GM12891 (cell line): ENCODE measurements at places on chromosomes 6 and 20.

DNA sequence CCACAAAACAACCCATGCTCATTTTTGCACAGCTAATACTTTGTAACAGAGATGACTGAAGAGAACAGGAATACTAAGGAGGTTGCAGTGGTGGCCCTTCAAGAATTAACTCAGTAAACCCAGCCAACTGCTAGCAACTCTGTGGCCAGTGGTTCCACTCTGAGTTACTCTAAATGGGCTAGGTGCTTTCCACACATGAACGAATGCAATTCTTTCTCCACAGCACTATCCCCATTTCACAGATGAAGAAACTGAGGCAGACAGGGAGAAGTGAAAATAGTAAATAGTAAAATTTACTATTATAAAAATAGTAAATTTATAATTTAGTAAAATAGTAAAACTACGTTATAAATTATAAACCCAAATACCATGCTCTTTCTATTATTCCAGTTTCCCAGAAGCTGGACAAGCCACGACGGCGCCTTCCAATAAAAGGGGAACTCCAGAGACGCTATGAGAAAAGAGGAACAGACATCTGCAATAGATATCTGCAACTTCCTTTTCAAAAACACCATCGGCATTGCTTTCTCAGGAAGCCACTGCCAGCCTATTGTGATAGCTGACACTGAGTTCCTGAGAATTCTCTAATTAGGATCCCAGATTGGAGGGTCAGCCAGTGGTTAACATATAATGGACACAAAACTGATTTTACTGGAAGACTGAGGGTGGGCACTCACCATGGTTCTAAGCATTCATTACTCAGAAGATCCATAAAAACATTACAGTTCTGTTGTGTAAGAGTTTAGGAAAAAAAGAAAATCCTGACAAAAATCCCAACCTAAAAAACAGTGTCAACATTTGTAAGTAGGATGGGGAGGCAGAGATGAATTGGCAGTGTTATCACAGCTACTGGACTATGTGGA, 16.2 kb downstream of the FKBP1A start:
- DNase-seq: no peak

DNA sequence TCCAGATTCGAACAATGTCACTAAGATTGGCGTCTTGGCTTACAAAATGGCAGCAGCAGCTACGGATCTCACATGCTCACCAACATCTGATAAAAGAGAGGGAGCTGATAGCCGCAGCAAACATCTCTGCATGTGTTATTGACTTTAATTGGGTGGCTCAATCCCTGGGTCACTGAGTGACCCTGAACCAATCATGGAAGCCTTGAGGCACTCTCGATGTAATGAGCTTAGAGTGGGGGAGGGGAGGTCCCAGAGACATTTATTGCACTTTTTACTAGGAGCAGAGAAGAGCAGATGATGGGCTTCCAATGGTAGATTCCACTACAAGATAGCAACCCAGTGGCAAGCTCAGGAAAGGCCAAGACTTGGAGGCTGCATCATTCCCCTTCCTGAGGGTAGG, 238.7 kb downstream of the BMP7 start:
- no peak for DNase-seq

- DNase-seq: no peak
These were observed 3.0 kb downstream of the VARS2 start for GRCh38 chr6:30917041-30917440.

DNA sequence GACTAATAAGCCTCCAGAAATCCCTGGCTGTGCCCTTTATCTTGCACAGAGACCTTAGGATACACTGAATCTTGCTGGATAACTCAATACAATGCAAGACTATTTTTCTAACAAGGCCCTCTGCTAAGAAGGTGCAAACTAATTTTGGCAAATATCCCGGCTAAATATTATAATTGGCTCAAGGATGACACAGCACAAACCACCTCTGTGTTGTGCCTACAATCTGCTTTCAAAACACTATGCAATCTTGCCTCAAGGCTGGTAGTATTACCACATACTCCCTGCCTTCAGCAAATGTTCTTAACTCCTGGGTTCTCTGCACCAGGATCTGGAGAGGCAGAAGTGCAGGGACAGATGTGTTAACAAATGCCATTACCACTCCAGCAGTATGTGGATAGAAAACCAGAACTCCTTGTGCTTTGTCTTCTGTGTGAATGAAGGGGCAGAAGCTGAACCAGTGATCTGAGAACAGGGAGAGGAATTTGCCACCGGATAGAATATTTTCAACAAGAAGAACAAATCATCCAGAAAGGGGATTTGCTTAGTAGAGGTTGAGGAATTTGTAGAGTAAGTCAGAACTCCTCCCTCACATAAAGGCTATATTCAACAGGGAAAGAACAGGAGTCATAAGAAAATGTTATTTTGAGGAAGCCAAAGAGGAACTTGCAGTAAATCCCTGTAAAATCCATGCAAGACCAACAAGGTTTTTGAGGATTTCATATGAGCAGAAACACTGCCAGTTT, 74.1 kb upstream of the SLC4A11 start:
- DNase-seq: no peak

DNA sequence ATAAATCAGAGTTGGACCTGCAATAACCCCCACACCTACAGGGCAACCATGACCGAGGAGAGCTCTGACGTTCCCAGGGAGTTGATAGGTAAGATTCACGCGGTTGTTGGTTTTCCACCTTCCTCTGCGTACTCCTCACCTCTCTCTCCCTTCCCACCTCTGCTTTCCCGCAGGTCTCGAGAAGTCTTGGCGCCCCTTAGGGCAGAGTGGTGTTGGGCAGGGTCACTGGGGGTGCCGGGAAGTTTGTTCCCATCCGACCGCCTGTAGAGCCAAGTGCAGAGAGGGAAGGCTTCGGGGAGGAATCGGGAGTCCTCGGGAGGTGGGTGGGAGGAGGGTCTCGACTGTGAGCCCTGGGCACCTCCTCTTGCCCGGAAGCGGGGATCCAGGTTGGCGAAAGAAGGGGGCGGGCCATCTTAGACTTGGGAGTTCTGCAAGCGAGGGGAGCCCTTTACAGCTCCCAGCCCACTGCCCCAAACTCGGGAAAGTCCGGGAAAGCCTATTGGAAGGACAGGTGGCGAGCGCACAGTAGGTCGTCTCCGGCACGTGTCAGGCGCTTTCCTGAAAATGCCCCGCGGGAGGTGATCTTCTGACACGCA, 672 bp downstream of the CARMIL1 start:
- DNase-seq: peak; percentile 6

- no peak for DNase-seq
These were observed 573.5 kb downstream of the CD109 start for GRCh38 chr6:74269600-74269858.

DNA sequence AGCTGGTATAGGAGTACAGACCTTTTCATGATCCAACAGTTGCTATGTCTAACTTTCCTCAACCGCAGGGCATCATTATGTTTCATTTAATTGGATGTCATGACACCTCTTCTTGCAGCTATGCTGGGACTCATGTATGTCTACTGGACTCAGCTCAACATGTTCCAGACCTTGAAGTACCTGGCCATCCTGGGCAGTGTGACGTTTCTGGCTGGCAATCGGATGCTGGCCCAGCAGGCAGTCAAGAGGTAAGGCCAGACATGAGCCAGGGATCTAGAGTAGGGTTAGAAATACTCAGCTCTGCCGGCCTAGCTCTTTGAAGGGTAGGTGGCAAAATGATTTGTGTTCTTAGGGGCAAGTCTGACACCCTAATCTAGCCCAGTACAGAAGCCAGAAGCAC, 25.2 kb downstream of the GHRH start:
- DNase-seq: no peak

GRCh38 chr20:57651881-57652605, 31.8 kb upstream of the ZBP1 start:
- DNase-seq: peak; percentile 5

- DNase-seq: no peak
These were observed 179.1 kb downstream of the SYNDIG1 start for GRCh38 chr20:24648481-24648880.

GRCh38 chr6:124962639-124963415, 590 bp downstream of the RNF217 start:
- peak; percentile 13 for DNase-seq

DNA sequence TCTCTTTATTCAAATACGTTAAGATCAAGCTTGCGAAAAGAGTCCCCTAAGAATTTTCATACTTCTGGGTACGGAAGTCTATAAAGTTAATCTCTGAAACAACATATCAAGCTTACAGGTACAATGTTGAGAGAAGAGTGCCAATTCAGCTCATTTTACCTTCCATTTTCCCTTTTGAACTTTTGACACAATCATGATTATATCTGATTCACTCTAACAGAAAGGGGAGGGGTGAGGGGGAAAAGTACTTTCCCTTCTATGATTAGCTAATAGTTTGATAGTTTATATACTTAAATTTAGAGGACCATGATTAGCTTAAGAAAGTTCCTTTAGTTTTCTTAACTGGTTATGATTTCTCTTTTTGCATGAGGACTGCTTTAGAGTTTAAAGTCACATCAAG, 33.5 kb downstream of the SNX3 start:
- no peak for DNase-seq

- no peak for DNase-seq
These were observed 7.6 kb upstream of the TAAR9 start for GRCh38 chr6:132530293-132530974.

- DNase-seq: no peak
These were observed 330.7 kb downstream of the CD83 start for GRCh38 chr6:14448246-14448645.

DNA sequence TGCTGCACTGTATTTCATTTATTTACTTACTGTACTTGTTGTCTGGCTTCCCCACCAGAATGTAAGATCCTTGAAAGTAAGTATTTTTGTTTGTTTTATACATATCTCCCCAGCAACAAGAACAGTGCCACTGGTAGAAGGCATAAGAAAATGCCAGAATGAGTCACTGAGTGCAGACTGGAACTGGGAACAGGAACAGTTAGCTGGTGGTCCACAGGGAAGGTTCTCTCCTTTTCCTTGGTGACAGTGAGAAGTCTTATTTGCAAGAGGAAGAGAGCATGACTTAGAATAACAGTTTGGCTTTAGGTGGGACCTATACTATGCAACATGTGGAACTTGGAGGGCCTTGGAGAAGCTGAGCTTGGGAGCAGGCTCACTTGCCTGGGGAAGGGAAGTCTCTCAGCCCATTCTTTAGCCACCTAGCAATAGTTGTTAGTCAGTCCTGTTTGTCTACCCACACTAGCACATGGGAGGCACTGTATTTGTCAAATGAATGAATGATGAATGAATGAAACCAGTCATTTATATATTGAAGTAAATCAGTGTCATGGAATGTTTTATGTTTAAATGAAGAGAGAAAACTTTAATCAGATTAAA, 203.5 kb downstream of the KCNQ5 start:
- DNase-seq: no peak

GRCh38 chr20:16664020-16664419, 65.8 kb upstream of the SNRPB2 start:
- DNase-seq: no peak

GRCh38 chr6:33407132-33407718, 3.6 kb upstream of the PHF1 start:
- DNase-seq: no peak

DNA sequence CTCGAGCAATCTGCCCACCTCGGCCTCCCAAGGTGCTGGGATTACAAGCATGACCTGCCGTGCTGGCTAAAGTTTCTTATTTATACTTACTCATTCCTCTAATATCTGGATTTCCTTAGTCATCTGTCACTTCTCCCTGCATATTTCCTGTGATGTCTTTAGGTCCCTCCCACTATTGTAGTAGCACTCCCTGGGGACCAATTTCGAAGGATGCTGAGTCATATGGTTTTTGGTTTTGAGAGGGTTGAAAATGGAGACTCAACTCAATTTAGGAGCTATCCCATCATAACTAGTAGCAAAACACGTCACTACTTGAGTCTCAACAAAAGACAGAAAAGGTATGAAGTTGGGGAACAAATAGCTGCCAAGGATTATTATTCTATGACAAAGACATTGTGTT, 20.2 kb downstream of the MCUR1 start:
- no peak for DNase-seq

GRCh38 chr6:15553736-15554294, 109.0 kb downstream of the DTNBP1 start:
- no peak for DNase-seq

DNA sequence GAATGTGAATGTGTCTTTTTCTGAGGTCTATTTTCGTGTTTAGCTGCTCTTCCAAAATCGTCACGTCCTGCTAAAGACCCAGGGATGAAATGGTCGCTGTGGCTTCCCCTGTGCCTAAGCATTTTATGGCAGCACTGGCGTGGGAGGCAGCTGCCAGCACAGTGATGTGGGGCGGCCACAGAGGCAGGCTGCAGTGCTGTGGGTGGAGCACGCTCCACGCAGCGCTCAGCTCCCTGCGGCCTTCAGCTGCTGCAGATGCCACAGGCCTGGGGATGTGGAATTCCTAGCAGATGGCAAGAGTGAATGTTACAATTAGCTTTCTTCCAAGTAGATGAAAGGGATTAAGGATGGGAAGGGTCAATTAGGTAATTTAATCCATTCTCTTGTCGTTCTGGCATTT, 242.6 kb downstream of the SMOC2 start:
- DNase-seq: no peak

- no peak for DNase-seq
These were observed 162.5 kb downstream of the CDH4 start for GRCh38 chr20:61414455-61414991.

DNA sequence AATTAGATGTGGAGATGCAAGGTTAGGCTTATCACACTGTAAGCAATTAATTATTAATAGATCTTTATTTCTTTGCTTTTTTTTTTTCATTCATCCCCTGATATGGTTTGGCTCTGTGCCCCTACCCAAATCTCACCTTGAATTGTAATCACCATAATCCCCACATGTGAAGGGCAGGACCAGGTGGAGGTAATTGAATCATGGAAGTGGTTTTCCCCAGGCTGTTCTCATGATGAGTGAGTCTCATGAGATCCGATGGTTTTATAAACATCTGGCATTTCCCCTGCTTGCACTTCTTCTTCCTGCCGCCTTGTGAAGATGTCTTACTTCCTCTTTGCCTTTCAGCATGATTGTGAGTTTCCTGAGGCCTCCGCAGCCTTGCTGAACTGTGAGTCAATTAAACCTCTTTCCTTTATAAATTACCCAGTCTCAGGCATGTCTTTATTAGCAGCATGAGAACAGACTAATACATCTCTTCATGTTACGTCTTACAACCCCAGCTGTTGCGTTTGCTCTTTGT, 333.8 kb downstream of the CDH26 start:
- no peak for DNase-seq

- DNase-seq: no peak
These were observed 608.7 kb downstream of the EYS start for GRCh38 chr6:65098349-65098748.

DNA sequence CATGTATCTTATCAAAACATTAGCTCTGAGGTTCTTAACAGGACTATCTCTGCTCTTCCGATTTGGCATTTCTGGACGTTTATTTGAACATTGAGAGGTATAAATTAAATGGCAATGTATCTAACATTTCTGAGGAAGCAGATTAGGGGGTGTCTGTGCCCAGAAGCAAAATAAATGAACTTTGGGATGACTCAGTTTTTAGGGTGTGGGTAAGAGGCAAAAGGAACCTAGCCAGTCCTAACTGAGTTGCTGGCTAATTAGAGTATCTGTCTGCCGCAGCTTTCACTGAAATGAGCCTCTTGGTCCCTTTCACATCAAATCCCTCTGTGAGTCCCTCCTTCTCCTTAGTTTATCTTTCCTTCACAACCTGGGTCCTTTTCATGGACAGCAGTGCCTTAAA, 1.1 kb downstream of the RNF144B start:
- DNase-seq: no peak

GRCh38 chr20:61719691-61720347, 345.9 kb downstream of the TAF4 start:
- no peak for DNase-seq

GRCh38 chr6:18457065-18457737, 70.1 kb downstream of the RNF144B start:
- DNase-seq: no peak

- no peak for DNase-seq
These were observed 970 bp upstream of the CABLES2 start for GRCh38 chr20:62408055-62408454.

- DNase-seq: no peak
These were observed 3.3 kb downstream of the ANKRD6 start for GRCh38 chr6:89436226-89436625.
